ENCODE measurements at places on chromosomes 12 and 14.

DNA sequence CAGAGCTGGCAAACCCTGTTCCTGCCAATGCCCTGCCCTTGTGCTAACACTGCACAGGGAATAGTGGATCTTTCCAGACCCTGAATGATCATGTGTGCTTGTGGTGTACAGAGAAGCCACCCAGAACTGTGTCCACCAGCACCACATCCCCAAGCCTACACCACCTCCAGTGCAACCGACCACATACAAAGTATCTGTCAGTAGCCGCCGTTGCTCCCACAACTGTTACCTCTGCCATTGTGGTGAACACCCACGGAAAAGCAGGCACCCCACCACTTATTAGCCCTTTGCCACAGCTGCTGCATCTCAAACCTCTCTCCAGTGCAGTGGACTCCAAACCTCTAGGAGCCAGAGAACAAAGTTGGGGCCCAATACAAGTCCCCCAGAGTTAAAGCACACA, 1049.6 kb downstream of the TRHDE start:
- no peak for DNase-seq

- no peak for DNase-seq
These were observed 3.0 kb downstream of the KRT5 start for GRCh38 chr12:52517005-52517835.

GRCh38 chr12:39816671-39817185, 197.1 kb upstream of the ABCD2 start:
- no peak for DNase-seq

- no peak for DNase-seq
These were observed 37.8 kb downstream of the SLC6A15 start for GRCh38 chr12:84874825-84875139.

GRCh38 chr14:56099081-56099797, 19.0 kb upstream of the PELI2 start:
- DNase-seq = no peak

DNA sequence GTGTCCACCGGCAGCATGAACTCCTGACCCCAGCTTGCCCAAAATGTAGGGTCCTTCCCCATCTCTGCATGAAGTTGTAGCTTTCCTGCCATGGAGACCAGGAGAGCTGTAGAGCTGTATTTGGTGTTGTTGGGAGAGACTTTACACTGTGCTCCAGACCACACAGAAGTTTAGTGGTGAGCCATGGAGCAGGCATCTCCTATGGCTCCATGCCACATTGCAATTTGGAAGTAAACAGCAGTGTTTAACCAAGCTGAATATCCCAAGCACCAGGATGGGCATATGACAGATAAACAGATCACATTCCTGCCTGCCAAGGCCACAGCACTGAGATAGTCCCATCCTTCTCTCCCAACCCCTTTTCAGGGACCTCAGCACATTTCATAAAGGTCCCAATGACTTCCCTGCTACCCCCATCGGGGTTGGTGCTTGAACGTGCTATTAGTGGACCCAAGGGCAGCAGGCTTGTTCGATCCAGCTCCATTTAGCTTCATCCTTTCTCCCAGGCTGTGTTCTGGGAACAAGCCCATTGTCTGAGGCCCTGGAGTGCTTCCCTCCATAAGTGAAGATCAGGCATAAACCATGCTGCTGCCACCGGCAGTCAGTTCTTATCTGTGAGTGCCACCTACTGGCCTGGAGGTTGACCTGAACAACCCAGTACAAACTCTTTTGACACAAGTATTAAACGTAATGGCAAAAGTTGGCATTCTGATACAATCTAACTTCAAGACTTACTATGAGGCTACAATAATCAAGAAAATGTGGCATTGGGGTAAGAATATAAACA, 172.3 kb upstream of the ATXN7L3B start:
- DNase-seq = peak; percentile 22

DNA sequence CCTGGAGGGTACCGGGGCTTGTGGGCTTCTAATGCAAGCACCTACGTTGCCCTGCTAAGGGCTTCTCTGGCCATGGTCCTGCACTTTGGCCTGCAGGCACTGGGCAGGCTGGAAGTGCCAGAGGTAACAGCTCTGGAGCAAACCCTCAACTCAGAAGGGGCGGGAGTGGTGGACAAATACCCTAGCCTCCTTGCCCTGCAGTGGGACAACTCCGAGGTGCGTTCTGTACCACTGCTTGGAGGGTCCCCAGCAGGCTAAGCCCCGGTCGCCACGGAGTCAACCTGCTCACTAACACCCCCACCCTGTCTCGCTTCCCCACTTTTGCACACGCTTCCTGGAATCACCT, 20.4 kb upstream of the BEGAIN start:
- DNase-seq = no peak

GRCh38 chr12:113201187-113202177, 16.0 kb downstream of the RITA1 start:
- DNase-seq = no peak

DNA sequence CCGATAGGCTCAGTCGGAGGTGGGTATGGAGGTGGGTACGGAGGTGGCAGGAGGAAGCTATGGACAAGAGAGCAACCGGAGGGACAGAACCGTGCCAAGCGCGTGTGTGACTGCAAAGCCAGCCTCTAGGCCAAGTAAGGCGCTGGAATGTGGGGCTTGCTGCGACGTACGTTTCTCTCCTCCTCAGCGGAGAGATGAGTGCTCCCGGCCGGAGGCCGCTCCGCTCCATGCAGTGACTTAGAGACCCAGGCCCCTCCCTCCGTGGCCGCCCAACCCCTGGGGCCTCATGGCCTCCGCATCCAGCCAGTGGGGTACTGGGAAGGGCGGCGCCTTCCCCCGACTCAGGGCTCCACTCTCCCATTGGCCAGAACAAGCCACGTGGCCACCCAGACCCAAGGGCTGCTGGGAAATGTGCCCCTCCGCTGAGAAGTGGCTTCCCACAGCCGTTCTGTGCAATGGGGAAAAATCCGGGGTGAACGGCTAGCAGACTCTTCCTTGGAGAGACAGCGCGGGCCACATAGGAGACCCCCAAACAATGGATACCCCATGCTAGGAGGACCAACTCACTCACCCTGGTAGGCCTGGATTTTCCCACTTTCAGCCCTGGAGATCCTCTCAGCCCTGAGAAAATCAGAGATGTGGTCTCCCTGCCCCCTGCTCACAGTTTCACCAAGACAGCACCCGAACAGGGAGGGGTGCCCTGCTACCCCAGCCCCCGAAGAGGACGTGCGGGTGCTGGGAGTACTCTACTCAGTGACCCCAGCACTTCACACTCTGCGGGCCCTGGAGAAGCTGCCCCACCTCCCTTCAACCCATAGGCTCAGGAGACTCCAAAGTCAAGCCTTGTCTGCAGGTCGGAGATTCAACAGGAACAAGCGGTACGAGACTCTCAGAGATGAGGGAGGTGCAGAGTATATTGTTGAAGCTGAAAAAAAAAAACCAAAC, 66.7 kb downstream of the RIMBP2 start:
- DNase-seq = no peak

GRCh38 chr12:2008677-2009076, 4.4 kb upstream of the DCP1B start:
- no peak for DNase-seq

- no peak for DNase-seq
These were observed 121.6 kb upstream of the FGD4 start for GRCh38 chr12:32277774-32278173.

- no peak for DNase-seq
These were observed 176.3 kb upstream of the FKBP4 start for GRCh38 chr12:2618291-2618995.

GRCh38 chr12:2119266-2119665, 66.5 kb downstream of the CACNA1C start:
- DNase-seq = no peak

DNA sequence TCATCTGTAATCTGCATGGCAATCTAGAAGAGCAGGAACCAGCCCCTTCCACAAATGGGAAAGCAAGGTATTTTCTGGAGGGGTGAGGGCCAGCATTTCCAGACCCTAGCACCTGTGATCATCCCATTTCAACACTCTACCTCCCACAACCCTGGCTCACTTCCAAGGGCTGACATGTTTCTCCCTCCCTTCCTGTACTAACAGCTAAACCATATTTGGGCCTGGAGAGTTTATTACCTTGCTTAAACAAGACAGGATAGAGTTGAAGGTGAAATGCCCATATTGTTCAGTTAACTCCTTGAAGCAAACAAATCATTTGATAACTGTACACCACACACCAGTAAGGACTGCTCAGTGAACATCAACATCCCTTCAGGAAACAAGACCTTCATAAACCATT, 158.4 kb downstream of the PPM1H start:
- DNase-seq = no peak

DNA sequence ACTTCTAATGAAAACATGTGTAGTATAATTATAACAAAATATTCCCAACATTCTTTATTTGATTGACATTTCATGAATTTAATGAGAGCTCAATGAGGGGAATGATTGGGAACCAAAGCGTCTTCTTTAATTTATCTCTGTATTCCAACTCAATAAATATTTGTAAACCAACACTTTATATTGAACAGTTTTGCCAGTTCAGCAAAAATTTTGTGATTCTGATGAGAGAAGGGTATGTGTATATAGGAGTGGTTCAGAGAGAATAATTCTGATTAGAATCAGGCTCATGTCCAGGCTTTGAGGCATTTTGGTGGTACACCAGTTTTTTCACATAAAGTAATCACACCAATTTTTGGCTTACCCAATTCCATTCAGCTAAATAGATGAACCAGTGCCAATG, 564.2 kb downstream of the TMTC2 start:
- DNase-seq = no peak

- no peak for DNase-seq
These were observed 6.8 kb upstream of the TRAF3 start for GRCh38 chr14:102770147-102771123.

GRCh38 chr12:68119724-68120211, 39.8 kb downstream of the IFNG start:
- DNase-seq = no peak

GRCh38 chr12:2498964-2499500, 295.7 kb upstream of the FKBP4 start:
- DNase-seq = no peak

- DNase-seq = no peak
These were observed 56.4 kb downstream of the IFT81 start for GRCh38 chr12:110180591-110181005.

DNA sequence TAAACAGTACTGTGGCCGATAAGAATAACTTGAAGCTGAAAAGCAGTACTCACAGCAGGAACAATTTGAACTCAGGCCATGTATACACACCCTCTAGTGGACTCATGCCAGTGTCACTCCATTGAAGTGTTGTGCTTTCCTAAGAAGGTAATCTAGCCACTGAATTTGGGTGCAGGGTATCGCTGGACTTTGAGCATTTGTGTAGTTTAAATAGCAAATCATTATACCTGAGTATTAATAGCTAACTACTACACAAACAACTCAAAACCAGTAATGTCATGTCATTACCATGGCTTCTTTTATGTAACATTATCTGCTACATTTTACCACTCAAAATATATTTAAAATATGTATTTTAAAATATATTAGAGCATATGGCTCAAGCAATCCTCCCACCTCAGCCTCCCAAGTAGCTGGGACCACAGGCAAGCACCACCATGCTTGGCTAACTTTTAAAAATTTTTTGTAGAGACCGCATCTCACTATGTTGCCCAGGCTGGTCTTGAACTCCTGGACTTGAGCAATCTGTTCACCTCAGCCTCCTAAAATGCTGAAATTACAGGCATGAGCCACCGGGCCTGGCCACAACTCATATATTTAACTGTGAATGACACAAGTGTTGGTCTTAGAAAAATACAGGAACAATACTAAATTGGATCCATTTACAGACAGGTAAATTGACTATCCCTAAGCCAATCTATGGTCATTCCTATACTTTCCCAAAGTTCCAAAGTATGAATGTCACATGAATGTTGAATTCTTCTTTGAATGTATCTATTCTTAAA, 25.6 kb upstream of the ARID4A start:
- DNase-seq = no peak

DNA sequence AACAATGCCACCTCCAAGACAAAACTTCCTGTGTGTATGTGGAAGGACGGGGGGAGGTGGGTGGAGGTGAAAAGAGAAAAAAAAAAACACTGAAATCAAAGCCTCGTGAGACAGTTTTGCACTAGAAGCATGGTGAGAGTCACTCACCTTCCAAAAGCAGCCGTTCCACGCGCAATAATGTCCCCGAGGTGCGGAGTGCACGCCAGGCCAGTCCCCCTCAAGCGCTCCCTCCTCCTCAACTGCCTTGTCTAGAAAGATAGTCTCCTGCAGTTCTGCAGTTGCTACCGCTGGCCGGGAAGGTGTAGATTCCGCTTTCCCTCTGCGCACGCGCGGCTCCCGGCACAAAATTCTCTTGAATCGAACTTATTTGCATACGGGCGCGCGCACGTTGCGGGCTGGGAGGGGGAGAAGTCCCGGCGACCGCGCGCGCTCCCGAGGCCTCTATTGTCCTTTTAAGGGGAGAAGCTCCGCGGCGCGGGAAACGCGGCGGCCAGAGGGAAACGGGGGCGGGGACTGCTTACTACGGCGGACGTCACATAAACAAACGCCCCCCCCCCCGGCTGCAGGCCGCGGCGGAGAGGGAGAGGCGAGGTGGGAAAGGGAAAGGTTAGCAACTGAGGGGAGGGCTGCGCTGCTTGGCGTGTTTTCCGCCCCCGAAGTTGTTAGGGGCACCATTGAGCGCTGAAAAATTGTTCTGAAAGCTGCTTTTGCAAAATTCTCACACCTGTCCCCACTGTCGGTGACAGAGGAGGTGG, at the start of gene SINHCAF:
TSS of gene SINHCAF (minus strand) at position 274 of the 755 bp plus-strand sequence. CDS start 27,946 bp downstream, outside the sequence.
- DNase-seq = peak; percentile 100

- DNase-seq = no peak
These were observed 35.3 kb downstream of the ISCA2 start for GRCh38 chr14:74528886-74529285.

DNA sequence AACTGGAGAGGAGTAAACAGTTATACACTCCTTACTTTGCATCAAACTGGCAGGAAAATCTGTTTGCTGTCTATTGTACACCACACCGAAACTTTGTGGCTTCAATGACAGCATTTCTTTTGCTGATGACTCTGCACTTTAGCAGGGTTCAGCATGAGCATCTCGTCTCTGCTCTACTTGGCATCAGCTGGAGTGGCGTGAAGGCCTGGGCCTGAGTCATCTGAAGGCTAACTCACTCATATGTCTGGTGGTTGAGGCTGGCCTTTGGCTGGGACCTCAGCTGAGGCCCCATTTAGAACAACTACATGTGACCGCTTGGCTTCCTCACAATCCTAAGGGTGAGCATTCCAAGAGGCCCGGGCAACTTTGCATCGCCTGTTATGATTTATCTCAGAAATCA, 28.7 kb upstream of the REP15 start:
- no peak for DNase-seq

DNA sequence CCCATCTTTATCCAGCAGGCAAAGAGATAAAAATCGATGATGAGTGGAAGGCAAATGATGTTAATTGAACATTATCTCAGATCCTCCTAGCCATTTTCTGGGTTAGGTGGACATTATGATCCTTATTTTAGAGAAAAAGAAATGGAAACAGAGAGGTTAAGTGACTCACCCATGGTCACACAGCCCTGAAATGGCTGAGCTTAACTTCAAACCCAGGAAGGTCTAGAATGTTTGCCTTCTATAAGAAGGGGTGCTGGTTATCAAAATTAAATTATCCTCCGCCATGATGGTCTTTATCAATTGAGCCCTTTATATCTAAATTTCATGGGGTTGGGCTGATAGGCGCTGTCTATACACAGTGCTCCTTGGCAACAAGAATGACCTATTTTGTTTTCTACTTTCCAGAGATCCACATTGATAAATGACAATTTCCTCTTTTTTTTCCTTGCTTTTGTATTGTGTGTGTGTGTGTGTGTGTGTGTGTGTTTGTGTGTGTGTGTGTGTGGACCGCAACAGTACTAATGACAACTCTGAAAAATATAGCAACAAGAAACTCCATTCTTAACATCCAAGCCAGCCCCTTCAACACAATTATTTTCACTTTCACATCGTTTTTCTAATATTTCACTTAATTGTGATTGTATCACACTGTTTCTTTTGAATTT, 571.9 kb downstream of the VRK1 start:
- no peak for DNase-seq

Measured in hematopoietic multipotent progenitor cell (in vitro differentiated cells).